ENCODE measurements at places on chromosomes 5 and 9.

DNA sequence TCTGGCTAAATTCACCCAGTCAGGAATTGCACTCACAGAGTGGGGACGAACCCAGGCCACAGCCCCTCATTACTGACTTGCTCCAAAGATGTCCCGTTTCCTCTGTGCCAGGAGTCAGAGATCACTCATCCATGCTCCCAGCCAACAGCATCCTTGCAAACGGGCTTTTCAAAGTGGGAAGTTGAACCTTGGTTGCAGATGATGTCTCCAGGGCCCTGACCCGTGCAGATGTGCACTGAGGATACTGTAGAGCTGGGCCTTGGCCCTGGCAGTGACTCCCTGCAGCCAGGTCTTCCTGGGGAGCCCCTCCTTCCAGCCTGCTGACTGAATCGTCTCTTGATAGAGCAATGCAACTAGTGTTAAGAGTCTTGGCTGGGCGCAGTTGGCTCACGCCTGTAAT is 22.3 kb downstream of the TCF7 start:
- DNase-seq, result peak; percentile 44

DNA sequence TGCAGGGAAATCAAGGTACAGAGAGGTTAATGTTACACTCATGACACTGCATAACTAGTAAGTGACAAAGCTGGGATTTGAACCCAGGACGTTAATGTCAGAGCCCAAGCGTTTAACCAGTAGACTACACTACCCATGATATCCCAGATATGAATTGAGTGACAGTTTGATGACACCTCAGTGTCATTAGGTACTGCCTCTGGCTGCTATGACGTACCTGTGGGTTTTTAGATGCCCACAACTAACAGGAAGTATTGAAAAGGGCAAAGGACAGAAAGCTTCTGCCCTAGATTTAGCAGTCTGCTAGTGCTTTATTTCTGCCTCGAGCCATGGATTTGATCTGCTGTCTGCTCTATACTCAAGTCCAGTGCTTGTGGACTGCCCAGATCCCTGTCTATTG is 56.2 kb downstream of the GLRA1 start:
- DNase-seq, result no peak

DNA sequence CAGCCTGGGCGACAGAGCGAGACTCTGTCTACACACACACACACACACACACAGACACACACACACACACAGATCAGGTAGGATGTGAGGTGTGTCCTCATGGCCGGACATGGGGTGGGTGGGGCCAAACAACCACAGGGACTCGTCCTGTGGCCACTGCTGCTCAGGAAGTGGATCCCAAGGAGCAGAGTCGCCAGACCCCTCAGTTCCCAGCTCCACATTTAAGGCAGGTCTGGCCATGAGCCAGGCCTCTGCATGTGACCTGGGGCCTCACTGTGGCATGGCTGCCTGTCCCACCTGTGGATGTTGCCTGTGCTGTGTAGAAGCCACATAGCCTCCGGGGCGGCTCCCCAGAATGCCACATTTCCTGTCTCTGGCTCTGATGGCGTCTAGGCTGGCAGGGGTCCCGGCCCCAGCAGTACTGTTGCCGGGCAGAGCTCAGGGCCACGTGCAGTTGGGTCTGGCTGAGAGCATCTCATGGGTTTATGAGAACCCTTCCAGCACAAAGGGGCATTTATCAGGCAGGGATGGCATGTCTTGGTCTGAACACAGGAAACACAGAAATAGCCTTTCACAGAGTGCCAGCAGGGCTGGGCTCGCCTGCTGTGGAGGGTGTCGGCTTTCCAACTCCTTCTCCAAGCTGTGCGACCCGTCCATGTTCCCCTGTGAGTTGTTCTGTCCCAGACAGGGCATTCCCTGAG is 9.9 kb upstream of the NINJ1 start:
- DNase-seq, result no peak

DNA sequence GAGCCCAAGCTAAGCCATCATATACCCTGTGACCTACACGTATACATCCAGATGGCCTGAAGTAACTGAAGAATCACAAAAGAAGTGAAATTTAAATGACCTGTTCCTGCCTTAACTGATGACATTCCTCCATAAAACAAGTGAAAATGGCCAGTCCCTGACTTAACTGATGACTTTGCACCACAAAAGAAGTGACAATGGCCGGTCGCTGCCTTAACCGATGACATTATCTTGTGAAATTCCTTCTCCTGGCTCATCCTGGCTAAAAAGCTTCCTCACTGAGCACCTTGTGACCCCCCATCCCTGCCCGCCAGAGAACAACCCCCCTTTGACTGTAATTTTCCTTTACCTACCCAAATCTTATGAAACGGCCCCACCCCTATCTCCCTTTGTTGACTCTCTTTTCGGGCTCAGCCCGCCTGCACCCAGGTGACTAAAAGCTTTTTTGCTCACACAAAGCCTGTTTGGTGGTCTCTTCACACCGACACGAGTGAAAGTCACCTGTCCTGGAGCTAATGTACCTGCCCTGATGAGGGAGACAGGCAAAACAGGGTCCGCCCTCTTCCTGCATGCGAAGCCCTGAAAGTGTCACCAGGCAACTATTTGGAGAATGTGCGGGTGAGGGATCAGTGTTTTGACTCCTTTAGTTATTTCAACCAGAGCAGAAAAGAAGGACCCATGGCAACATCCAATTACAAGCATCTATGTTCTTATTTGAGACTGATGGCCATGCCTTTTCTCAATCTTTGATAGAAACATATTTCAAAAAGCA is 266.1 kb downstream of the SMARCA2 start:
- DNase-seq, result no peak

DNA sequence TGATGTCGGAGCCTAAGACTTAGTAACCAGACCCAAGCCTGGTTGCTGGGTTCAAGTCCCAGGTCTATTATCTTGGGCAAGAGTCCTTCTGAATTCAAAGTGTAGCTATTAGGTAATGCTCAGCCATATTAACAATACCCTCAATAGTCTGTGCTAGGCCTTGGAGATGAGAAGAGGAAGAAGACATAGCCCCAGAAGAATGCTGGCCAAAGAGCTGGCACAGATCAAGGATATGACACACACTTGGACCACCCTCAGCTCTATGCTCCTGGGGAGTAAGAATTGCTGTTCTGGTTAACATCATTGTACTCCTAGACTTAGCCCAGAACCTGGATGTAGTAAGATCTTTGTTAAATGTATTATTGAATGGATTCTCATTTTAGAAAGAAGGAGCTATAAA is 426.7 kb downstream of the CDK5RAP2 start:
- DNase-seq, result no peak

DNA sequence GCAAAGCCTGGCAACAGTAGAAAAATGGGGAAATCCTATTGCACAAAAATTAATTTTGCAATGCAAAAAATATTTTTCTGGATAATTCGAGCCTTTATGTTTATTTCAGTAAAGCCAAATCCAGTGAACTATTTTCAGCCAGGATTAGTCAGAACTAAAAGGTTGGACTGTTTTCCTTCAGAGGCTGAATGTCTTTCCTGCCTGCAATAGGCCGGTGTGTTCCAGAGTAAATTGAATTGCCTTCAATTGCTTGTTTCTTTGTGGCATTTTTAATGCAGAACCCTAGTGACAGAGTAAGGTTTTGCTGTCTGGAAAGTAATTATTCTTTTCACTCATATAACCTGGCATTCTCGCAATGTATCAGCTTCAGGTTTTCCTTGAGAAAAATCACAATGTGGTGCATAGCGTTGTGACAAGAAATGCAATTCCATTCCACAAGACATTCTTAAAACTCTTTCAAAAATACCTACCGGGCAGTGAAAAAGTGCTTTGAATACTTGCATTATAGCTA is 183.7 kb downstream of the GLIS3 start:
- no peak for DNase-seq

- DNase-seq, result no peak
Measured at GRCh38 chr5:58231041-58231440, 228.8 kb downstream of the PLK2 start.

DNA sequence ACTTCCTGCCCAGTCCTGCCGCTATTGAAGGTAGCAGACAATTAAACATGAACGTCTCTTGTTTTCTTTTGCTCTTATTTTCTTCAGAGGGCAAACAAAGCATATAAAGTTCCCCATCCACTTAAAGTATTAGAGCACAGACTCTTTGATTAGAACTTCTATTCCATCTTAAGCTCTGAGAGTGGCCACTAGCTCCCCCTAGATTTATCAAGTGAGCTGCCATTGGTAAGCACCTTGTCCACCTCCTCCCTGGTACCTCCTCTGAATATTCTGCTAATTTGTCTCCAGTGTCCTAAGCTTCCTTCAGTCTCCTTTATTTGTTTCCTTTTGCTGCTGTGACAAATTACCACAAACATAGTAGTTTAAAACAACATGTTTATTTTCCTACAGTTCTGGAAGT is 264.3 kb upstream of the KCNN2 start:
- DNase-seq, result no peak
